GM10248 (cell line): ENCODE measurements at places on chromosomes 12 and 14.

GRCh38 chr12:6700646-6701051 lies at the start of gene PIANP:
PIANP (minus strand) TSS chr12:6700815; CDS start chr12:6698061, 2,754 bp downstream.
- DNase-seq = no peak

DNA sequence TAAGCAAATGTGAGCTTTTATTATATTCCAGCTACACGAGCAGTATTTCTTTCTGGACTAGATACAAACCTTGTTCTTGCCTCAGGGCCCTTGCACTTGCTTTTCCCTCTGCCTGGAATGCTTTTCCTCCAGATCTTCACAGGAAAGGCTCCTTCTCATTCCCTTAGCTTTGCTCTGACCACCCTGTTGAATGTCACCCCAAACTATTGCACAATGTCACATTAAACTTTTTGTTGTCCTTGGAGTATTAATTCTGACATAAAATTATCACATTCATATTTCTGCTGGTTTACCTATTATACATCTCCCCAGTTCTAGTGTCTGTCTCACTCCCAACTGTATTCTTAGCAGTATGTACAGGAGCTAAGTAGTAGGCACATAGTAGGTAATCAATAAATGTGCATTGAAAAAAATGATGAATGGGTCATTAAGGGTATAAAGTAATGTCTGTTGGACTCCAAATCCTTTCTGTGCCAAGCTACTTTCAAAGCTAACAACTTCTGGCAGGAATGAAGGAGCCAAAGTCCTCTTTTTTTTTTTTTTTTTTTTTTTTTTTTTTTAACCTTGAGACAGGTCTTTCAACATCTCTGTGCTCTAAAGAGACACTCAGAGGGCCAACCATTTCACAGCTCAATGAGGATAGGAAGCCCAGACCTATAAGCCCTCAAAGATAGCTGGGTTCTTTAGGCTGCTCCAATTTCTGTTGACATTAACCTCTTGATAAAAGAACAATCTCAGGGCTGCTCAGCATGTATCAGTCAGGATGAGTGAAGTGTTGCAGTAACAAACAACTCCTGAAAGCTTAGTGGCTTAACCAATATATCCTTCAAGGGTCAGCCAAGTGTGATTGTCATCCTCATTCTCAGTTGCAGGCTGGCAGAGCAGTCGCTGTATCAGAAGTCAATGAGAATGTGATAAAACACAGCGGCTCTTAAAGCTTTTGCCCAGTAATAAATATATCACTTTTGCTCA lies 424.4 kb upstream of the TBX3 start:
- DNase-seq = no peak

DNA sequence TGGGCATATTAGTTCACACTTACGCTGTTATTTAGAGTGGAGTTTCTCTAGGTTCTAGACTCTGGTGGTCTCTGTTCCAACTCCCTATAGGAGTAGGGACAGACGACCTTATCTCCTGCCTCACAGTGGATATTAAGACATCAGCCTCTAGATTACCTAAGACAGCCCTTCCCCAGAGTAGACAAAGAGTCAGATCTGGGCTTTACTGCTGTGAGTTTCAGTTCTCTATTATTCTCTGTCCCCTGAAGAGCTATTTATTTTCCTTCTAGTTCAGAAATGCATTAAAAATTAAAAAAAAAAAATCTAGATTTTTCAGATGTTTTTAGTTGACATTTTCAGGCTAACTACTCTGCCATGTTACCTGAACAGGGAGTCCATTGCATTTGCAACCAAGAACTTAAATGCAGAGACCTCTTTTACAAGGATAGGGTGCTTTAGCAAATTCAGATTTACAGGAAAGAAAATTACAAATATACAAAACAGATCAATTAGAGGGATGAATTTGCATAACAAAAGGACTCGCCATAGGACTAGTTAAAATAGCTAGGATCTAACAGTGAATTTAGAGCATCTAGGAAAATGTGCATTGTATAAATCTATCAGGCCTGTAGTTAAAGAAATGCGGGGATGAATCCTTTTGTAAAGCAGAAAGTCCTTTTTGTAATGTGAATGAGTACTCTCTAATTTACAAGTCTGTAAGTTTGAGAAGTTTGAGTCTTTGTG lies 381.4 kb downstream of the APAF1 start:
- no peak for DNase-seq

DNA sequence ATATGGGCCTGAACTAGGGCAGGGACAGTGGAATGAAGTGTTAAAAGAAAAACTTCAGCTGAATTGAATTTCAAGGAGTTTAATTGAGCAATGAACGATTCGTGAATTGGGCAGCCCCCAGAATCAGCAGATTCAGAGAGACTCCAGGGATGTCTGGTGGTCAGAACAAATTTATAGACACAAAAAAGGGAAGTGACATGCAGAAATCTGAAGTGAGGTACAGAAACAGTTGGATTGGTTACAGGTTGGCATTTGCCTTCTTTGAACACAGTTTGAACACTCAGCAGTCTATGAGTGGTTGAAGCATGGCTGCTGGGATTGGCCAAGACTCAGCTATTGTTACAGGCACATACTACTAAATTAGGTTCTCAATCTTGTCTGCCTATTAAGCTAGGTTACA lies 9.7 kb upstream of the TBPL2 start:
- DNase-seq = no peak

DNA sequence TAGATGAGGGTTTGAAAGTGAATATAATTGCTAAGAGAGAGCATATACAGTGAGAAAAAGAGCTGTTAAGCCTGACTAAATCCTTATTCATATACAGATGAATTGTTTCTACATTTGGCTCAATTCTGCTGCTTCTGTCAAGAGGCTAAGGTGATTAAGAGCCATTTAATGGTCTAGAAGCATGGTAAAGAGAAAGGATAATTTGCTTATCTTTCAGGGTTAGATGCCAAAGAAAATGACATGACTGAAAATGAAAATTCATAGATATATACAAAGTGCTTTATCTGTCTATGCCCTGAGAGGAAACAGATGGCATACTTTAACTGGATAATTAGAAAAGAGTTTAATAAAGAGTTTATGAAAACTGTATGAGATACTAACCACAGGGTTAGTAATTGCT lies 834.9 kb downstream of the SLC6A15 start:
- no peak for DNase-seq

DNA sequence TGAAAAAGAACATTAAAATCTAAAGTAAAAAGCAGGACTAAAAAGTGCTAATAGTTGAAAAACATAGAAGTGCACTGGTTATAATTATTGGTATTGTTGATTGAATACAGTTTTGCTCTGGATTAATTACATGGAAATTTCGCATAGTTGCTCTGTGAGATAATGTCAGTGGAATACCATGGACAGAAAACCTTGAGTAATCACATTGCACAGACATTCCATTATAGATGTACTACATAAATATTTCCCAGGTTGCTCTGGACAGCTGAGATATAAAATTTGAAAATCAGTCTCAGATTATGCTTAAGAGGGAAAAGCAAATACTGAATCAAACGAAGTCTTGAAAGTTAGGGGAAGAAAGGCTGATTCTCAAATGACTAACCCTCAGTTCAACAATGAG lies 439.3 kb upstream of the FLRT2 start:
- no peak for DNase-seq

GRCh38 chr12:99453836-99454538 lies 193.6 kb upstream of the GARIN6 start:
- no peak for DNase-seq

- DNase-seq = no peak
Measured at GRCh38 chr12:86724716-86725115, 468.5 kb upstream of the MGAT4C start.

GRCh38 chr14:75626396-75626795 lies 34.3 kb downstream of the ERG28 start:
- DNase-seq = no peak

GRCh38 chr12:70486588-70486987 lies 120.5 kb downstream of the KCNMB4 start:
- DNase-seq = no peak

DNA sequence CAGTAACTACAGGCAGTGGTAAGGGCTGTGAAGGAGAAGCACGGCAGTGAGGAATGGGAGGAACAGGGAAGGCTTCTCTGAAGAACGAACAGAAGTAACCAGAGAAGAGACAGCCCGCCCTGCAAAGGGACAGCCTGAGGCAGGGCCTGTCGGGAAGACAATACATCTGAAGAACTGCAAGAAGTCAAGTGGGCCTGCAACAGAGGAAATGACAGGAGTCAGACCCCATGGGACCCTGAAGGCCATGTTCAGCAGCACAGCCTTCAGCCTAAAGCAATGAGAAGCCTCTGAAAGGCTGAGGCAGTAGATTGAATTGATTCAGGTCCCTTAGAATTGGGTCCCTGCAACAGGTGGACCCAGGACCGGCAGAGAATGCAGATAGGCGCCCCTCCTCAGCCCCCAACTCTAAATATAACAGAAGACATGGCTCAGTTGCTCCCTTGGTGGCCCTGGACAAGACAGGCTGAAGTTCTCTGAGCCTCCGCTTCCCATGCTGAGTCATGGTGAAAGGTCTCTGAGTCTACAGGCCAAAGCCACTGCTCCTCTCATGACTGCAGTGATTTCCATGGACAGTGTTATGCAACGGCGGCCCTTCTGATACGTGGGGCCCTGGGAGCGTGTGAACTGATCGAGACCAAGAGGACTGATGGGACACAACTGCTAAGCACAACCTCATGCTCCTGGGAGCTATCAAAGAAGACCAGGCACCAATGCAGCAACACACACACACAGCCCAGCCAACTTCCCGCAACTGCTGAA lies 10.8 kb upstream of the ACTR6 start:
- DNase-seq = no peak

DNA sequence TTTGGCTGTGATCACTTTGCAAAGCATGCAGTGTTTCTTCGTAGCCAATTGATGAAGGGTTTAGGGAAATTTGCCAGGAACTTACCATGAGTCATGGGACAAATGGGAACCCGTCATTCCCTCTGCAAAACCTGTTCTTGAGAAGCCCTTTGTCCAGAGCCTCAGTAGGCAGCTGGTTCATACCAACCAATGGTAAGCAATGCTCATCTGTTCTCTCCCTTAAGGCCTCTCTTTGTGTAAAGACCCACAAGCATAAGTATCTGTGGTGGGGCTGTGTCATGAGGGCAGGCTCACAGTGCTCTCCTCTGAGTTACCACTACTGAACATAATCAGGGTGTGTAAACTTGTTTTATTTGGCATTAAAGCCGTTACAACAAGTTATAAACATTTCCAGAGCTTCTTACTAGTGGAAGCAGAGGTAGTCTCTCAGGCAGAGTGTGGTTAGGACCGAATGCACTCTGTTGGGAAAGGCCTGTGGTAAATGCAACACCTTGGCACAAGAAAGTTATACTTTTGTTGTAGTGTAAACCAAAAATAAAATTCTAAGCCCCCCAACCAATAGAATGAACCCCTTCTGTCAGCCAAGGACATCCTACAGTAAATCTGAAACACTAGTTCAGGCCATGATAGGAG lies 119.8 kb downstream of the SINHCAF start:
- no peak for DNase-seq

- DNase-seq = no peak
Measured at GRCh38 chr12:41277946-41278267, 89.8 kb downstream of the PDZRN4 start.

GRCh38 chr12:119727600-119728443 lies 59.9 kb downstream of the PRKAB1 start:
- no peak for DNase-seq

- no peak for DNase-seq
Measured at GRCh38 chr14:69921052-69921451, 41.8 kb downstream of the SMOC1 start.

GRCh38 chr12:107405436-107405835 lies 280.2 kb upstream of the PWP1 start:
- DNase-seq = no peak

DNA sequence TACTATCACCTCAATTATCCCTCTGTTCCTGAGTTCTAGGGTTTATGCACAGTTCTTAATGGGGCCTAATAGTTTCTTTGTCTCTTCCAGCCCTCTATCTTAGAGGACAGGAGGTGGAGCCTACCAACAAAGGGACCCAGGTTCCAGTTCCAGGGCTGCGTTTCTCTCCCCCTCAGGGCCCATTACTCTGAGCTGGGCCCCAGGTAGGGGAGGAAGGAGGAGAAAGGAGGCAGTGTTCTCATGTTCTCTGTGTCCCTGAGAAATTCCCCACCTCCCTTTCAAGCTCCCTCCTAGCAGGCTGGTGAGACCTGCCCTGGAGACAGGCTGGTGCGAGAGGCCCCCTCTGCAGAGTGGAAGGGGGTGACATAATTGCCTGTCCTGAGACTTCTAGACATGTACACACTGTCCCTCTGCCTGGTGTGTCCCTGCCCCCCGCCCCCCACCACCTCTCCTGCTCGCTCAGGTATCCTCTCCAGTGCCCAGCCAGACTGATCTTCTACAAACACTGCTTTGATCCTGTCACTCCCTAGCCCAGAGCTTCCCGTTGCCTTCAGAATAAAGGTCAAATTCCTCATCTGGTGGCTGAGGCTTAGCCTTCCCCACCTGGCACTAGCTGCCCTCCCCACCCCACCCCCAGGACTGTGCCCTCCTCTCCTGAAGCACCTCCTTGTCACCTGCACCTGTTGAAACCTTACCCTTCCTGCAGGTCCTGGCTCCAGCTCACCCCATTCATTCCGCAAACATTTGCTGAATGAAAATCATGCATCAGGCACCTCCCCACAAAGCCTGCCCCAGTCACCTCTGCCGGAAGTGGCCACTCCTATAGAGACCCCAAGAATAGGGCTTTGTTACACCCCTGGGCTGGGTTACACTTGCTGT lies 21.1 kb upstream of the KRT8 start:
- no peak for DNase-seq

GRCh38 chr12:47949441-47950341 lies 13.7 kb upstream of the TMEM106C start:
- peak; percentile 81 for DNase-seq

GRCh38 chr12:57138526-57139272 lies 8.7 kb downstream of the LRP1-AS start:
- no peak for DNase-seq

DNA sequence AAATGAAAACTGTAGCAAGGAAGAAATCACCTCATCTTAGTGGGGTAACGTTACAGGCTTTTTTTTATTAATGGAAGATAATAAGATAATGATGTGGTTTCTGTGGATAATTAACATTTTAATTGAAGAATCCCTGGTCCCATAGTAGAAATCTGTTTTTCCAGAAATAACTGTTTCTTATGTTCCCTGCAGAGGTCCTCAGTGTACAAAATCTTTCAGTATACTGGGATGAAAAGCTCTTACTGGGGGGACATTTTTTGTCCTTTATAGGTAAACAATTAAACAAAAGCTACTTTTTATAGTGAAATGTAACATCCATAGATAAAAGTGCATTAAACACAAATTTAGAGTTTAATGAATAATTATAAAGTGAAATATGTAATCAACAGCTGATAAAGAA lies 312.2 kb downstream of the ATXN7L3B start:
- DNase-seq = no peak

- DNase-seq = no peak
Measured at GRCh38 chr12:65586796-65587195, 237.5 kb upstream of the HMGA2 start.

- DNase-seq = no peak
Measured at GRCh38 chr12:58566599-58566998, 353.7 kb downstream of the LRIG3 start.

DNA sequence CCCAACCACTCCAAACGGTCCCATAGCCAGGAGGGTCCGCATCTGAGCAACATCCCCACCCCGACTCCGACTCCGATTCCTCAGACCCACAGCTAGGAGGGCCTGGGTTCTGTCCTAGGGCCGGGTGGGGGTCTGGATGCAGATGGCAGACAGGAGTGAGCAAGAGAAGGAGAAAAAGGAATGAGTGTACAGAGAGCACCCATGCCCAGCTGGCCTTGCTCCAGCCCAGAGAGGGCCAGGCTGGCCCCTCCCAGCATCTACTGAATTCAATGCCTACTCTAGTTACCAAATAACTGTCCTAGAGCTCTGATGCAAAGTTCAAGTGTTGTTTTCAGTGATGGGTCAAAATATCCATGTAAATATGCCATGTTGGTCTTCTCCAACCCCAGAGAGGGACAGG lies 40.8 kb downstream of the VDR start:
- no peak for DNase-seq
